RPMI7951 (cell line): ENCODE measurements at places on chromosomes 1 and 21.

- peak; percentile 58 for DNase-seq
Measured at GRCh38 chr1:6052543-6053205, 7.0 kb downstream of the KCNAB2 start.

- DNase-seq, result no peak
Measured at GRCh38 chr1:201487742-201488141, 18.8 kb upstream of the PHLDA3 start.

- no peak for DNase-seq
Measured at GRCh38 chr1:22090867-22091266, 38.4 kb downstream of the CDC42 start.

DNA sequence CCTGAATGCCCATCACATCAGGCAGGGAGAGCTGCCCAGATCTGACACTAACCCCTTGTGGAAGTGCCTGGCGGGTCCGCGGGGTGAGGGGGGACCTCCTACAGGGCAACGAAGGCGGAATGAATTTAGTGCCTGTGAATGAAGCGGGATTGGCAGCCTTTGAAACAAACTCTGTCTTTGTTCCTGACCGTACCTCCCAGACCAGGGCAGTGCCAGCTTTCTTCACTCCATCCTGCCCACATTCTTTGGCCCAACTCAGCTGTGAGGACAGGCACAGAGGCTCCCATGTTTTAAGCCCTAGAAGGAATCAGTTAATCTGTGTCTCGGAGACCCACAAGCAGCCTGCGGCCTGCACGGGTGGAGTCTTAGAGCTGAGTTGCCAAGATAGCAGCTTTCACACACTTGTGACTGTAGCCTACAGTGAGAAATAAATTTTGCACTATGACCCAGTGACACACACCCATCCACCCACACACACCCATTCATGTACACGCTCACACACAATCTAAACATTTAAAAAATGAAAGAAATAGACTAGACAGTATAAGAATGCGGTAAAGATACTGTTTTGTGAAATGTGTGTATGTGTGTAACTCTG, 60.1 kb upstream of the USP24 start:
- DNase-seq, result peak; percentile 42

- no peak for DNase-seq
Measured at GRCh38 chr1:30516485-30516858, 206.9 kb downstream of the MATN1 start.
